ENCODE measurements at places on chromosomes 5 and 9. TPM values are rescaled to one million over a fixed set of nuclear protein-coding genes. Genes with fewer than 3 reads are reported as not detected.

GRCh38 chr9:99172124-99173091, 49.3 kb downstream of the ALG2 start:
- DNase-seq, result no peak

DNA sequence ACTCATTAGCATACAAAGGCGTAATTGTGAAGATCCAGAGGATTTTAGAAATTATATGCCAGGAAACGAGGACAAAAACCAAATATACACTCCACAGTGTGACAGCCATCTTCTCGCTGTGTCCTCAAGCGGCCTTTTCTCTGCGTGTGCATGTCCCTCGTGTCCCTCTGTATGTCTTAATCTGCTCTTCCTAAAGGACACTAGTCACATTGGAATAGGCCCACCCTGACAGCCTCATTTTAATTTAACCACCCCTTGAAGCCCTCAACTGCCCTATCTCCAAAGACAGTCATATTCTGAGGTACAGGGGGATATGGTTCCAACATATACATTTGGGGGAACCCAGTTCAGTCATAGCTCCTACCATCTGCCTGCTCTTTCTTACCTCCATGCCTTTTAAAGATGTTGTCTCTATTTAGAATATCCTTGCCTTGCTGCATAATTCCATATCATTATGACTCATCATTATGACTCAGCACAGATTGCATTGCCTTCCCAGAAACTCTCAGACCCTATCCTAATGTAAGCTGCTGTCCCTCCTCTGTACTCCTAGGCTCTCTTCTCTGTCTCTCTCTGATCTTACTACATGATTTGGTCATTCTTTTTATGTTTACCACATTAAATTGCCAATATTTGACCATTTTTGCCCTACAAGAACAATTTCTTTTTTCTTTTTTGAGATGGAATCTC, 210.9 kb downstream of the AOPEP start:
- DNase-seq, result no peak

DNA sequence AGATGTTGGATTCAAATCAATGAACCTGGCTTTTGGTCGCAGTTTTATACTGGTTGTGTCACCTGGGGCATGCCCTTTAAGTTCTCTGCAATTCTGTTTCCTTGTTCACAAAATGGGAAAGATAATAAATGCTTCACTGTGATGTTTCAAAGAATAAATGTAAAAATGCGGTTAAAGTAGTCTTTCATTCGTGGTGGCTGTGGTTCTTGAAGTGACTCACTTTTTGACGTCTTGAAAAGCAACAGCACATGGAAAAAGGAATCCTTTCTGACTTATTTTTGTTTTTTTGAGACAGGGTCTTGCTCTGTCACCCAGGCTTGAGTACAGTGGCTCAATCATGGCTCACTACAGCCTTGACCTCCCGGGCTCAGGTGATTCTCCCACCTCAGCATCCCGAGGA, 88.4 kb upstream of the SLIT3 start:
- DNase-seq, result no peak

DNA sequence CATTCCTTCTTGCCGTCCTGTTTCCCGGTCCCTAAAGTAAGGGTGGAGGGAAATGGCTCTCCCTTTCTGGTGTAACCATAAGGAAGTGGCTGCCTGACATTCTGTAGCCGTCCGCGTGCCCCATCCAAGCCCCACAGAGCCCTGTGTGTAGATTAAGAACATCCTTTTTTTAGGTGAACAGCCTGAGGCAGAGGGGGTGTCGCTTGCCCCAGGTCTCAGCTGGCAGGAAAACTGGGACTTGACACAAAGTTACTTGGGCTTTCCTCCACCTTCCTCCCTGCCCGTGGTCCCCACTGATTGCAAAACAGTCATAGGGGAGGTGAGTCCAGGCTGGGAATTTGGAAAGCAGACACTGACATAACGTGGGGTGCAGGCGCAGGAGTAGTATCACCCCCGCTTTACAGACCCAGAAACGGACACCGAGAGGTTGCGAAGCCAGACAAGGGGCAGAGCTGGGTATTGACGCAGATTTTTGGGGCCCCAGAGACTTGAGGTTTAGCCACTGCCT, 22.8 kb downstream of the C9orf50 start:
- no peak for DNase-seq

GRCh38 chr9:9102295-9102694, 1302.7 kb upstream of the DMAC1 start:
- DNase-seq, result no peak

GRCh38 chr5:94359880-94360279, 258.5 kb downstream of the KIAA0825 start:
- no peak for DNase-seq

- no peak for DNase-seq
These were observed 64.0 kb downstream of the ERCC6L2 start for GRCh38 chr9:95939472-95939871.

DNA sequence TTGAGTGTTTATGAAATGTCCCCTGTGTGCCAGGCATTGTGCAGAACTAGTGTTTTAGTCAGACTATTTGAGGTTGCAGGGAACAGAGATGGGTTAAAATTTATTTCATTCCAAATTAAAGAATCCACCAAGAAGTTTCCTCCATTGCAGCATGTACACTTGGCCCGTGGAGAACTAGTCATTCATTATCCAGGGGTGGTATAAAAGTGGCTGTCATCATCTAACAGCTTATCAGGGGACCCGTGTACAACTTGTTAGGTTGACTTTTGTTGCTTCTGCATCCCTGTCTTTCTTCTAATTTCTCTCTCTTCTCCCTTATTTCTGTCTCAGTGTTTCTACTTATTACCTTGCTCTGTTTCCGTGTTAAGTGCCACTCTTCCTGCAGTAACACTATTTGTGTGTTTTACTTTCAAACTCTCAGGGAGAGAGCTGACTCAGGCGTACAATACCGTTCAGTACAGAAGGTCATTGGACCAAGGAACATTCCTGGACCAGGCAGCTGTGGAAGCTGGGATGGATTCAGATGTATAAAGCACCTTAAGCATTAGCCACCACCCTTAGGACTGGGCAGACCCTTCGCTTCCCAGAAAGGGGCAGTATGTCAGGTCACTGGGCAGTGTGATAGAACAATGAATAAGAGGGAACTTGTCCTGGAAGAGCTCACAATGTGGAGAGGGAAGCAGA, 36.1 kb downstream of the MAP3K1 start:
- no peak for DNase-seq

DNA sequence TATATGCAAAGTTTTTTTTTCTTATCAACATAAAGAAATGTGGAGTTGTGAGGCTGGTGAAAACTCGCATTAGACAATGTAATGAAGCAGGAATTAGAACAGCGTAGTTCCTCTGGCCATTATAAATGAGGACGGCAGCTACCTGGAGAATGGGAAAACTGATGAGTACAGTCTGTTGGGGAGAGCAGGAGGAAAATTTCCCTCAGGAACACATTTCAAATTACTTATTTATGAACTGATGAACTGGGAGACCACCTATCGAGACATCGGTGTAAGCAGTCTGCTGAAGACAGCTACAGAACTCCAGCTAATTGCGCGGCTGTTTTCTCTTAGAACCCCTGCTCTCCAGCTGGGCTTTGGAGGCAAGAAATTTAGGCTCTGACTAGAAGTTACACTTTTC, 343.9 kb upstream of the CLINT1 start:
- DNase-seq, result no peak

DNA sequence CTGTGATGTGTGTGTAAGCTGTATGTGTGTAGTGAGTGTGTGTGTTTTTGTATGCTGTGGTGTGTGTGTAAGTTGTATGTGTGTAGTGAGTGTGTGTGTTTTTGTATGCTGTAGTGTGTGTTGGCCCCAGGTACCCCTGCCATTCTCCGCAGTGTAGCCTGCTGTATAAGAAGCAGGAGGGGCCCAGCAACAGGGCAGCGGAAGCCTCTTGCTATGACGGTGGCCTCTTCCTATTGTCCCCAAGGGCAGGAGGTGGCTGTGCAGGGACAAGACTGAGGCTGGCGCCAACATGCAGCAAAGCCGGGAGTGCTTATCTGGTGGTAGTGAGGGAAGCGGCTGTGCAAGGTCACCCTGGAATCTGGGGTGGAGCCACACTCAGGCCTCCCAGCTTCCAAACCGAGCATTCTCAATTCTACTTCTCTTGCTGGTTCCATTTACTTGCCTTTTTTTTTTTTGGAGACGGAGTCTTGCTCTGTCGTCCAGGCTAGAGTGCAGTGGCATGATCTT, 5.1 kb downstream of the SPAAR start:
- peak; percentile 69 for DNase-seq

The URM1 gene
- total RNA-seq, result 48.3 TPM

The TICAM2 gene
- 3.3 TPM for total RNA-seq

The CCDC192 gene
- total RNA-seq, result 0.18 TPM
